Inflammatory macrophage (primary cell): ENCODE measurements at places on chromosomes 2 and 18.
A peak's percentile ranks its signal among the peaks of the same experiment; 100 is the strongest.

- DNase-seq = peak; percentile 83
Observed at GRCh38 chr18:10006311-10006893, 92.6 kb downstream of the VAPA start.

- no peak for DNase-seq
Observed at GRCh38 chr2:100822587-100823248, 2.8 kb downstream of the NPAS2 start.

GRCh38 chr2:207996848-207997247 lies 28.5 kb downstream of the PLEKHM3 start:
- peak; percentile 46 for DNase-seq

DNA sequence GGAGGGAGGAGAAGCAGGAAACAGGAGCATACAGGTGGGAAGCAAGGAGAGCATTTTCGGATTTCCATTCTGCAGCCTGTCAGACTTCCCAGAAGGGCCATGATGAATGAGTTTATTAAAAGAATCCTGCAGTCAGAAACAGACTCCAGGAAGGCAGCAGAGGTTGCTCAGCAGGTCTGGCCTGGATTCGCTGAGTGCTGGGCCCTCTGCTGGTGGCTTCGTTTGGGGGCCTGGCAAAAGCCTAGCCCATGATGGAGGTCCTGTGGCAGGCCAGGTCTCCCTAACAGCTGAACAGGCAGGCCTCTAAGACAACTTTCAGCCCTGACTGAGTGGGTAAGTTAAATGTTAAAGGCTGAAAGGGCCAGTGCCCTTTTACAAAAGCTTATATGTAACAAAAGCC lies 108.2 kb upstream of the CAPN13 start:
- DNase-seq = peak; percentile 5

- peak; percentile 38 for DNase-seq
Observed at GRCh38 chr2:63056107-63057050, 5.7 kb downstream of the OTX1 start.

- no peak for DNase-seq
Observed at GRCh38 chr2:99140056-99140859, 1.2 kb upstream of the C2orf15 start.

GRCh38 chr2:240107477-240107796 lies 28.7 kb downstream of the COPS9 start:
- no peak for DNase-seq

- no peak for DNase-seq
Observed at GRCh38 chr2:223508372-223508771, 93.8 kb downstream of the SCG2 start.

- no peak for DNase-seq
Observed at GRCh38 chr2:135281379-135281778, 229.3 kb downstream of the RAB3GAP1 start.

DNA sequence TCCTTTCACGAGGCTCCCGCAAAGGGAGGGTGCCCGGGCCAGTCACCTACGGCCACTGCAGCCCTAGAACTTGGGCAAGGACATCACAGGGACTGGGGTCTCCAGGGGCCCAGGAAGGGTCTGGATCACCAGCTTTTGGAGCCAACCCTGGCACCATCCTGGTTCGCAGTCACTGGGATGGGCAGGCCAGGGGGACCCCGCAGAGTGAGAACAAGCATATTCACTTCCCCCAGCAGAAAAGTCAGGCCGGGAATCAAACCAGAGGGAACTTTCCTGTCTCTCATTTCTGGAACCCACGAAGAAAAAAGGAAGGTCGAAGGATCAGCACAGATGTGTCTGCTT lies 15.4 kb downstream of the SMAD7 start:
- DNase-seq = no peak

DNA sequence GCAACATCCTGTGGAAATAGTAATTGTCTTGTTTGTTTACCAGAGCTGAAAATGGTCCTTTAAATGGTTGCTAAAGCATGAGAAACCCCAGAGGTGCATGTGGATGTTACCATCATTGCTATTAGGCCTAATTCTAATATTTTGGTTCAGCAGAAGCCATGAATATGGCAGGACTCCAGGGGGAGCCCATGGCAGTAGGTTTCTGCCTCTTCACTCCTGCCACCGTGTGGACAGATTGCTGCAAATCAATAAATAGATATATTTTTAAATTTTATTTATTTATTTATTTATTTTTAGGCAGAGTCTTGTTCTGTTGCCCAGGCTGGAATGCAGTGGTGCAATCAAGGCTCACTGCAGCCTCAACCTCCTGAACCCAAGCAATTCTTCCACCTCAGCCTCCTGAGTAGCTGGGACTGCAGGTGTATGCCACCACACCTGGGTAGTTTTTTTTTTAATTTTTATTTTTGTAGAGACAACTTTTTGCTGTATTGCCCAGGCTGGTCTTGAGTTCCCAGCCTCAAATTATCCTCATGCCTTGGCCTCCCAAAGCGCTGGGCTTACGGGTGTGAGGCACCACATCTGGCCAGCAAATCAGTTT lies 54.9 kb upstream of the CAPN13 start:
- DNase-seq = peak; percentile 79

DNA sequence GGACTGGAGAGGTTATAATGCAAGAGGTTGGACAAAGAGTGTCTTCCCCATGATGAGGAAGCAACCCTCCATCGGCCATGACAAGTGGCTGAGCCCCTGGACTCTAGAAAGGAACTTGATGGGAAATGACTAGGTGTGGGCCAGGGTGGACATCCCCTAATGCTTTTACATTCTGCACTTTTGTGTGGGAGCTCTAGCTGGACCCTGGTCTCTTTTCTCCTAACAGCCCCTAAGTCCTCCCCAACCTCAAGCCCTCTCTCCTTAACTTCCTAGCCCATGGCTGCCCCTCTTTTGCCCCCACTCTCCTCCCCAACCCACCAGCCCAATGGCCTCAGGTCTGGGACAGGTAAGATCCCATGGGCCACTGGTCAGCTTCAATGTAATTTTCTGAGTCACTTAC lies 2.4 kb downstream of the CD207 start:
- DNase-seq = no peak

DNA sequence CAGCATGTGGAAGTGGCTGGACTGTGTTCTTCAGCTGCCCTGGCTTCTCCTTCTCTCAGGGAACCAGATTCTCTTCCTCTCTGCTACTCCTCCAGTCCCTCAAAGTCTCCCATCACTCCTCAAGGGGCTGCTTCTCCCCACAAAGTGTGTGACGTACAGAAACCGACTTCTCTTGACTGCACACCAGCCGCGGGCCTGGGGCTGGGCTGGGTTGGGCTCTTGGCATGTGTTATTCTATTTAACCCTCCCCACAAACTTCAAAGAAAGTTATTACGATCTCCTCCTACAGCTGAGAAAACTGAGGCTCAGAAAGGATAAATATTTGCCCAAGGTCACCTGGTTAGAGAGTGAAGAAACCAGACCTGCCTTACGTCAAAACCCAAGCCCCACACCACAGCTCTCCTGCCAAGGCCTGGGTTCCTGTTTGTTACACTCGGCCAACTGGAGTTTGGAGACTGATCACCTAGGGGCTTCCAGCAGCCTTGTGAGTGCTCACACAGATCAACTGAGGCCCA lies 269.0 kb downstream of the TFCP2L1 start:
- no peak for DNase-seq

DNA sequence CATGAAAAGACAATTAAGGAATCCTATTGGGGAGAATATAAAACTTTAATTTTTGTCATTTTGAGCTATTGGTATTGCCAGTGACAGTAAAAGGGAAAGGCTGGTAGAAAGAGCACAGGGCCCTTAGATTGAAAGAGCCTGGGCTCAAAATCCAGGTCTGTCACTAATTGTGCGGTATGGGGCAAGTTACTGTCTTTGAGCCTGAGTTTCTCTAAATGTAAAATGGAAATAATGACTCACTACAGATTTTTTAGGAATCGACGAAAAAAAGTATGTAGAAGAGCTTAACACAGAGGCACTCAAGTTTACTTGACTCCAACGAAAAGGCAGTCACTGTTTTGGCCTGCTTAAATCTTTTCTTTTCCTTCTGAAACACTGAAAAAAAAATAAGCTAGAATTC lies 7.0 kb downstream of the NDUFV2 start:
- DNase-seq = peak; percentile 25

- no peak for DNase-seq
Observed at GRCh38 chr2:196887431-196887830, 39.1 kb downstream of the PGAP1 start.
